Thymus (tissue), 14 donors: ENCODE measurements at places on chromosomes 13 and 19.

DNA sequence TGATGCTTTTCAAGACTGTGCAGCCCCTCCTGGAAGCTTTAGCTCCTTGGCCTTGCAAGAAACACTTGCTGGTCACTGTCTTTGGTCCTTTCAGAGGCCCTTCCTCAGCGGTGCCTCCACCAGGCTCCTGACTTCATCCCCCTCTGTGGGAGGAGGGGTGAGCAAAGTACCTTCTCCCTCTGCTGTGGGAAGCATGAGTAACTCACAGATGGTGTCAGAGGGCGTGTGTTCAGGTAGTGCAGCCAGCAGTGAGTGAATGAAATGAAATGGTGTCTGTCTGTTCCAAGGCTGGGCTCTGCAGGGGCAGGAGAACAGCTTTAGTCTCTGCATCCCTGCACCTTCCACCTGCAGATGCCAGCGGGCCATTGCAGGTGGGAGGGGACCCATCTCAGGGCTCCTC, 102.9 kb downstream of the SHISA2 start:
- DNase-seq = no peak

- no peak for DNase-seq
Observed at GRCh38 chr13:42625611-42626010, 51.7 kb downstream of the TNFSF11 start.

GRCh38 chr19:50258918-50259372, 55.5 kb downstream of the MYH14 start:
- DNase-seq = no peak

DNA sequence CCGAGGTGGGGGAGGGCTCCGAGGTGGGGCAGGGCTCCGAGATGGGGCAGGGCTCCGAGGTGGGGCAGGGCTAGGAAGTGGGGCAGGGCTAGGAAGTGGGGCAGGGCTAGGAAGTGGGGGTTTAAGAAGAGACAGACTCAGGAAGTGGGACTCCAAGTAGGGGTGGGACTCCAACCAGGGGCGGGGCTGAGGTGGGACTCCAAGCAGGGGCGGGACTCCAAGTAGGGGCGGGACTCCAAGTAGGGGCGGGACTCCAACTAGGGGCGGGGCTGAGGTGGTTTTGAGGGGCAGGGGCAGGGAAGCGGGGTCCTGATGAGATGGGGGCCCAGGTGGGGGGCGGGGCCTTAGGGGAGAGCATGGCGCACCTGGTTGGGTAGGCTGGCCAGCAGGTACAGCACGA, 13.6 kb downstream of the CFD start:
- peak; percentile 59 for DNase-seq

- DNase-seq = peak; percentile 82
Observed at GRCh38 chr19:58575183-58576041, 2.3 kb upstream of the MZF1 start.

- no peak for DNase-seq
Observed at GRCh38 chr13:76971215-76971614, 20.7 kb upstream of the CLN5 start.

- no peak for DNase-seq
Observed at GRCh38 chr13:77196052-77196618, 130.8 kb downstream of the MYCBP2 start.

DNA sequence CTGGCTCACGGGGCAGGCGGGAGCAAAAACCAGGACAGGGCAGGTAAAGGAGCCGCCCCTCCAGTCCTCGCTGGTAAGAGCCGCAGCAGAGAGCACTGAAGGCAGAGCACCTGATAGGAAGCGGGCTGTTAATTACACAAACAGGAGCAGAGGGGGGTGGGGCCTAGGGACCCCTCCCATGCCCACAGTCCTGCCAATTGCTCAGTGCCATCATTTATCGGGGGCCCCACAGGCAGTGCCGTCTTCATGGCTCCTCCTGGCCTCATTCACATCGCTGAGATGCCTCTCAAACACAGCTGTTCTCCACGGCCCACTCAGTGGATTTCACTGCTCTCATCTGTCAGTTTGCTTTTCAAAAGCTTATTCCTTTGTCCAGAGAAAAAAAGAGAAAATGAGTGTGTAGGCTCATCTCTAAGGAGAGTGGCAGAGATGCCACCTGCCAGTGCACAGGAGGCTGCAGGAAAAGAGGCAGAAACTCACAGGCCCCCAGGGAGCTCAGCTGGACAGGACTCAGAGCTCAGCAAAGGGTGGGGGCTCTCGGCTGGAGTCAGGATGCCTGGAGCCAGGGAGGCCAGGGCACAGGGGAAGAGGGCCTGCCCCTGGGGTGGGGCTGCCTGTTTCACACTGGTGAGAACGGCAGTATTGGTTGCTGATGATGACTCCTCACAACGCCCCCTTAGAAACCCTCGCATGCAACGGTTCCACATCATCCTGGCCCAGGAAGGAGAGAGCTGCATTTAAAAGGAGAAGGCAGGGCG, 174.6 kb downstream of the COL4A1 start:
- no peak for DNase-seq

GRCh38 chr19:2652504-2653099, 49.9 kb downstream of the GNG7 start:
- DNase-seq = no peak

DNA sequence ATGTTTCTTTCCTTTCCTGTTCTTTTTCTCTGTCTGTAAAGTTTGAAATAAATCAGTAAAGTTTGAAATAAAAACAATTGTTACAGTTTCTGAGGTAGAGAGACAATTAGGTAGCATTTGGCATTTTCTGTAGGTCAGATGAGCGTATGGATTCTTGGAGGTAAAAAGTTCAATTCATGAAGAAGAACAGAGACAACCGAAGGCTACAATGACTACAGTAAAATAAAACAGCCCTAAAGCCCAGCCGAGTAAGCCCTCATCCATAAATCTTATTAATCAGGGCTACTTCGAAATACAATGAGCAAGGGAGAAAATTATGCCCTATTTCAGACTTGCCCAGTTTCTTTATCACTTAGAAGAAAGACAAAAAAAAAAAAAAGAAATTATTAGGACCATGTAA, 941.9 kb upstream of the SLC10A2 start:
- DNase-seq = no peak

GRCh38 chr13:82506805-82507414, 1375.4 kb downstream of the SLITRK1 start:
- DNase-seq = no peak

DNA sequence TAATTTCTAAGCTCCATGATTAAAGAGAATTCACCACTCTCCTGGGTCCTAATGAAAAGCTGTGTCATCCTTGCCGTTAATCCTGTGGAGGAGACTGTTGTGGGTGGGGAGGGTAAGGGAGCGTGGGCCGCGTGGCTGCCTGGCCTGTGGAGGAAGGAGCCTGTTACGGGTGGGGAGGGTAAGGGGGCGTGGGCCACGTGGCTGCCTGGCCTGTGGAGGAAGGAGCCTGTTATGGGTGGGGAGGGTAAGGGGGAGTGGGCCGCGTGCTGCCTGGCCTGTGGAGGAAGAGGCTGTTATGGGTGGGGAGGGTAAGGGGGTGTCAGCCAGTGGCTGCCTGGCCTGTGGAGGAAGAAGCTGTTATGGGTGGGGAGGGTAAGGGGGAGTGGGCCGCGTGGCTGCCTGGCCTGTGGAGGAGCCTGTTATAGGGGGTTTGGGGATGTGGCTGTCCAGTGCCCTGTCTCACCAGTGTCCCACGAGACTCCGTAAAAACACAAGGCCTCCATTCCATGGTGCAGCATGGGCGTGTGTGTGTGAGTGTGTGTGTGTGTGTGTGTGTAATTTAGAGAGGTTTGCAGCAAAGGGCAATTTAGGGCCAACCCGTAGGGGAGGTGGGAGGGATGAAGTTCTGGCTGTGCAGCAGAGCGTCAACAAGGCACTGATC, 15.6 kb upstream of the DCUN1D2 start:
- DNase-seq = no peak

DNA sequence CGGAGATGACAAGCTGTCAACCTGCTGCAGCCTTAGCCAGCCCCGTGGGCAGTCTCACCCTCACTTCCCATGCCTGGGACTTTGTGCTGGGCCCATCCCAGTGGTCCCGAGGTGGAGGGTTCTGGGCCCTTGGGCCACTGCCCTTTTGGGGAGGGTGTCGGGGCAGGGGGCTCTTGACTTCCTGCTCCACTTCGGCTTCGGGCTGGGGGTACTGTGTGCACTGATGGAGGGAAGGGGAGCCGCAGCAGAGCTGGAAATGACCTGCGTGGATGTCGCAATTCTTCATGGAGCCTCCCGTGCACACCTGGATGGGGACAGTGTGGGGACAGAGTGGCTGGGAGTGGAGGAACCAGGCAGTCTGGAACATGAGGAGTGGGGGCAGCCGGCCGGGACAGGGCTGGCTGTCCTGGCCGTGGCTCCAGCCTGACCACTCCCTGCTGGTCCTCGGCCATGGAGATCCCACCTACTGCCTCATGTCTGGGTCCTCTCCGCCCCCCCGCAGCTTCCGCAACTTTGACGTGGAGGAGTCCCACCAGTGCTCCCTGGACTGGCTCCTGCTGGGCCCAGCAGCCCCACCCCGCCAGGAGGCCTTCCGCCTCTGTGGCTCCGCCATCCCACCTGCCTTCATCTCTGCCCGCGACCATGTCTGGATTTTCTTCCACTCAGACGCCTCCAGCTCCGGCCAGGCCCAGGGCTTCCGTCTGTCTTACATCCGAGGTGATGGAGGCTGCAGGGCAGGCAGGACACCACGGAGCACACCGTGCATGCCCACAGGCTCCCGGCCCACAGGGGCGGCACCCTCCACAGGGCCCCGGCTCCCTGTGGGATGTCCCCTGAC, 10.2 kb downstream of the LRP3 start:
- no peak for DNase-seq

GRCh38 chr13:98158172-98158899, 15.4 kb downstream of the FARP1 start:
- no peak for DNase-seq

DNA sequence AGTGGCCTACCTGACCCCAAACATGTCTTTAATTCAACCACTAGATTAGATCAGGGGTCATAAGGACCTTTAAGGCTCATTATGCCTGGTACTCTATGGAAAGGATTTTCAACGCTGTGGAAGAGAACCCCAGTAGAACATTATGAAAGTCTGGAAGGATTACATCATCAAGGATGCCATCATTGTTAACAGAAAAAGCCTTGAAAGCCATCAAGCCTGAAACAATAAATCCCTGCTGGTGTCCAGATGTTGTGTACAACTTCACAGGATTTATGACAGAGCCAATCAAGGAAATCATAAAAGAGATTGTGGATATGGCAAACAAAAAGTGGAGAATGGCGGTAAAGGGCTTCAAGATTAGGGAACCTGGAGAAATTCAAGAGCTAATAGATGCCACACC, 59.7 kb downstream of the NAA16 start:
- DNase-seq = no peak

DNA sequence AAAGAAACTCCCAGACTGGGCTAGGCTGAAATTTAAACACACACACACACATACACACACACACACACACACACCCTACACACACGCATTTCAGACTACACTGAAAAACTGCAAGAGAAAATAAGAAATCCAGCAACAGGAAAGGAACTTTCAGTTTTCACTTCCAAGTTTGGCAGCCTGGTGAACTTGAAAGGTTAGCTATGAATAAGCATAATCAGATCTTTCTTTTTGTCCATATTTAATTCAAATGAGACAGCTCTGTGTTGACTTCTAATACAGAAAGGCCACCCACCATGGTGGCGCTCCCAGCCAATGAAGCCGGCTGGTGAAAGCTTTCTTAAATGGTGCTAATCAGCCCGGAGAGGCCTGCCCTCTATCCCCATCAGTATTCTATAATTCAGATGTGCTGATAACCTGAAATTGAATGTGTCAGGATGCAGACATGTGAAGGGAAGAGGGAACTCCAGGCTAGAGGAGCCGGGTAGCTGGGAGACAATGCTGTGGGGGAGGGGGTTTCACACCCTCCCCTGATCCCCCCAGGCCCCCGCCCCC, 108.3 kb upstream of the ZNF536 start:
- DNase-seq = no peak

- peak; percentile 4 for DNase-seq
Observed at GRCh38 chr13:75481176-75482069, 546 bp downstream of the TBC1D4 start.

DNA sequence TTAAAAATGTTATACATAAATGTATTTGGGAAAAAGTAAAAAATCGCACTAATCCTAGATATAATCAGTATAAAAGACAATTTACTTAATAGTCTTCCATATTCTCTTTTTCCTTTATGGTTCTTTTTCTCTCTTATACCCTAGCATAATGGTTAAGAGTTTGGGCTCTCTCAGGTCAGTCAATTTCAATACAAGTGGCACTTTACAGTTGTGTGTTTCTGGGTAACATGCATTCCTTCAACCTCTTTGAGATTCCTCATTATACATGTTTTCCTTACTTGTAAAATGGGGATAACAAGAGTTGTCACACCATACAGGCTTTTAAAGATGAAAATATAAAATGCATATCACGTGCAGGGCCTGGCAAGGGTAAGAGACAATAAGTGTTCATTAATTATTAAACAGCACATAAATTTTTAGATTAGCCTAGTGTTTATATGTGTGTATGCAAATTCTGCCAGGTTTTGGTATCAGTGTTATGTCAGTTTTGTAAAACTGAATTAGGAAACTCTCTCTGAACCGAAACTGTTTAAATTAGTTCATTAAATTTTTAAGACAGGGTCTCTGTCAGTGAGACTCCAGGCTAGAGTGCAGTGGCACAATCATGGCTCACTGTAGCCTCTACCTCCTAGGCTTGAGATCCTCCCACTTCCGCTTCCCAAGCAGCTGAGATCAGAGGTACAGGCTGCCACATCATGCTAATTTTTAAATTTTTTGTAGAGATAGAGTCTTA, 49.8 kb downstream of the ELF1 start:
- DNase-seq = no peak

- no peak for DNase-seq
Observed at GRCh38 chr13:110150384-110151101, 156.4 kb downstream of the COL4A1 start.

GRCh38 chr13:23871616-23872220, 17.5 kb downstream of the MIPEP start:
- DNase-seq = no peak

- no peak for DNase-seq
Observed at GRCh38 chr13:75689686-75690085, 53.6 kb downstream of the LMO7 start.

- DNase-seq = no peak
Observed at GRCh38 chr19:9032136-9032631, 22.0 kb upstream of the MUC16 start.

DNA sequence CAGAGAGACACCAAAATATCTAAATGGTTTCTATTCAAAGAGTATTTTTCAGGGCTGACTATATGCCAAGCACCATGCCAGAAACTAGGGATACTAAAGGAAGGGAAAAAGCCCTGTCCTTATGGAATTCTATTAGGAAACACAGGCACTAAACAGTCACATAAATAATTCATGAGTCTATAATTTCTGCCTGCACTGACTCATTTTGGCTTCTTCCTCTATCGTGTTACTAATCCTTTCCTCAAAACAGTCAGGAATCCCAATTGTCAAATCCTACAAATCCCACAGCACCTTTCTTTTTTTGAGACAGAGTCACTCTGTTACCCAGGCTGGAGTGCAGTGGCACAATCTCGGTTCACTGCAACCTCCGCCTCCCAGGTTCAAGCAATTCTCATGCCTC, 29.2 kb downstream of the XPO4 start:
- no peak for DNase-seq

- DNase-seq = no peak
Observed at GRCh38 chr19:9076901-9077300, 10.0 kb upstream of the OR1M1 start.
